ENCODE measurements at places on chromosomes 11 and 22. TPM values are rescaled to one million over a fixed set of nuclear protein-coding genes. Genes with fewer than 3 reads are reported as not detected.
A peak's percentile ranks its signal among the peaks of the same experiment; 100 is the strongest.

- no peak overlapping the region for H3K27ac ChIP-seq
- peaks cover 35% of the 10 kb centered on the region for H3K4me1 ChIP-seq
- DNase-seq: no peak
- H3K4me3 ChIP-seq: no peak overlapping the region
- no peaks in the 10 kb centered on the region for H3K27me3 ChIP-seq
Measured at GRCh38 chr11:12765428-12765827, 91.2 kb downstream of the TEAD1 start.

DNA sequence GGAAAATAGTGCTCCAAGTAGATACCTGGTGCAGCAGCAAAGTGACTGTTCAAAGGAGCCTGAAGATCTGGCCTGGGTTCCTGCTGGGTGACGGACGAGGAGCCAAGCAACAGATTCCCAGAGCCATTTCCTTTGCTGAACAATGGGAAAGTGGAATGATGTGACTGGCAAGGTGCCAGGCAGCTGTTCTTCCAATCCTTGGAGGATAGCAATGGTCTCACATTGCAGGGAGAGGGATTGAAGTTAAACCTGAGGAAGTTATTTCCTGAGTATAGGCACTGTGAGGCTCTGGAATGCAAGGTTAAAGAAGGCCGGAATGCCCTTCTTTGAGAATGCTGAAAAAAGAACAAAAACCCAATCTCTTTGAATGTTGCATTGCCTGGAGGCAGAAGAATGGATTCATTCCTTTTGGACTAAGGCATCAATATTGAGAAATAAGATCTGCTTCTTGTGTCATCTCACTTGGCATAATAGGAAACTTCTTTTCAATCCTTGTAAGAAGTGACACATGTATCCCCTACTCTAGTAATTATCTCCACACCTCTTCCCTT, 223.8 kb downstream of the BLID start:
- no peaks in the 10 kb centered on the region for H3K36me3 ChIP-seq
- H3K4me3 ChIP-seq: no peak overlapping the region
- DNase-seq: no peak
- H3K27ac ChIP-seq: no peak overlapping the region

- no peaks in the 10 kb centered on the region for H3K4me1 ChIP-seq
- DNase-seq: no peak
- H3K36me3 ChIP-seq: no peaks in the 10 kb centered on the region
- no peak overlapping the region for H3K4me3 ChIP-seq
Measured at GRCh38 chr11:27996066-27996465, 111.9 kb downstream of the KIF18A start.

DNA sequence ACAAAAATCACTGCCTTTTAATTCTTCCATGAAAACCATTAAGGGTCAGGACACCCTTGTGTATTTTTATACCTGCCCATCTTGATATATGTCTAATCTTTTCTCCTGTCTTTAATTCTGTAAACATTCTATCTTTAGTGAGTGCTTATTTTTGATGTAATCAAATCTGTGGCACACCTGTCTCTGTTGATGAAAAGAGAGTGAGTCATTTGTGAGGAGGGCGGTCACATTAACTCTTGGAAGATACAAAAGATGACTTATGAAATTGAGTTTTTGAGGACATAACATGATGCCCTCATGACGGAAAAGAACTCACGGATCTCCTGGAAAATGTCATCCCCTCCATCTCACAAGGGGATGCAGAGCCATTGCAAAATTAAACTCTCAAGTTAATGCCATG, 206.5 kb upstream of the PGR start:
- no peak for DNase-seq
- H3K36me3 ChIP-seq: no peaks in the 10 kb centered on the region
- H3K27me3 ChIP-seq: 0 out of 2 replicates have a peak, but pooled peaks cover 7% of the 10 kb centered on the region
- no peak overlapping the region for H3K27ac ChIP-seq

TMPRSS5 gene
- 0.71 TPM for total RNA-seq

HORMAD2 gene
- not detected for total RNA-seq

DNA sequence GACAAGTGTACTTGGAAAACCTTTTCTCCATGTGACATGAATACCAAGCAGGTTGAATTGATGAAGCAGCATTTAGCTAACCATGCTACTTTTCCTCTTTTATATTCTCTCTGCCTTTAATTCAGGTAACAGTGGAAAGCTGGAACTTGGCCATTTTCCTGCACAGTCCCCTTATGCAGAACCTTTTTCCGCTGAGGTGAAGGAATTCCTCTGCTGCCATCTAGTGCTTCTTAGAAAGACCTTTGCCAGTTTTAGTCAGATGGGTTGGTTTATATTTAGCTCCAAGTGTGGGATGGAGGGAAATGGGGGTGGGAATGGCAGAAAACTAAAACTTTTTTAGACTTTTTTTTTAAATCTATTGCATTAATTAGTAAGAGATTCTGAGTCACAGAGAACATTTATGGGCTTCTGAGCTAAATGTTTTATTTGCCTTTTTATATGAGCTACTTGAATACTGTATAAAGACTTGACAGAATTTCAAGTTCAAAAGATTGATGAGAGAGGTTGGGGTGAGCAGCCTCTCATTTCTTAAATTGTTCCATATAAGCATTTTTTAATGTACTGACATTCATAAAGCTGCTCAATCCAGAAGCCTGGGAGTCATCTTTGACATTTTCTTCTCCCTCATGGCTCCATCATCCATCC, 153.9 kb upstream of the ZC3H12C start:
- no peaks in the 10 kb centered on the region for H3K27me3 ChIP-seq
- H3K27ac ChIP-seq: no peak overlapping the region
- H3K36me3 ChIP-seq: no peaks in the 10 kb centered on the region
- DNase-seq: peak; percentile 85
- no peaks in the 10 kb centered on the region for H3K4me1 ChIP-seq
- H3K4me3 ChIP-seq: no peak overlapping the region

DNA sequence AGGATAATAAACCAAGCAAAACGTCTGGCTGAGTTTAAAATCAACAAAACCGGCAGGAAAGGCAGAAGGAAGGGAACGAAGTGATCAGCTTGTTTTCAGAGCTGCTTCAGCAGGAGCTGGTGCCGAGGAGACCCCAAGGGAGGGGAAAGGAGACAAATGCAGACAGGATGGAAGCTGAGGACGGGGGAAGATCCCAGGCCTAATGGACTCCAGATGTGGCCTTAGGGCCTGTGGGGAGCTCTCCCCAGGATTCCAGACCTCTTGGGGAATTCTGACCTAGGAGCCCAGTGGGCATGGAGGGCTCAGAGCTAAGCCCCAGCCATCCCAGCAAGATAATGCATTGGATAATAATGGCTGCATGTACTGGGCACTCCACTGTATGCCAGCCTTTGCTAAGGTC, 211.4 kb upstream of the NARS2 start:
- DNase-seq: no peak
- H3K27me3 ChIP-seq: peaks cover 36% of the 10 kb centered on the region
- no peaks in the 10 kb centered on the region for H3K36me3 ChIP-seq
- H3K27ac ChIP-seq: no peak overlapping the region

RAB36 gene
- 6.1 TPM for total RNA-seq

DNA sequence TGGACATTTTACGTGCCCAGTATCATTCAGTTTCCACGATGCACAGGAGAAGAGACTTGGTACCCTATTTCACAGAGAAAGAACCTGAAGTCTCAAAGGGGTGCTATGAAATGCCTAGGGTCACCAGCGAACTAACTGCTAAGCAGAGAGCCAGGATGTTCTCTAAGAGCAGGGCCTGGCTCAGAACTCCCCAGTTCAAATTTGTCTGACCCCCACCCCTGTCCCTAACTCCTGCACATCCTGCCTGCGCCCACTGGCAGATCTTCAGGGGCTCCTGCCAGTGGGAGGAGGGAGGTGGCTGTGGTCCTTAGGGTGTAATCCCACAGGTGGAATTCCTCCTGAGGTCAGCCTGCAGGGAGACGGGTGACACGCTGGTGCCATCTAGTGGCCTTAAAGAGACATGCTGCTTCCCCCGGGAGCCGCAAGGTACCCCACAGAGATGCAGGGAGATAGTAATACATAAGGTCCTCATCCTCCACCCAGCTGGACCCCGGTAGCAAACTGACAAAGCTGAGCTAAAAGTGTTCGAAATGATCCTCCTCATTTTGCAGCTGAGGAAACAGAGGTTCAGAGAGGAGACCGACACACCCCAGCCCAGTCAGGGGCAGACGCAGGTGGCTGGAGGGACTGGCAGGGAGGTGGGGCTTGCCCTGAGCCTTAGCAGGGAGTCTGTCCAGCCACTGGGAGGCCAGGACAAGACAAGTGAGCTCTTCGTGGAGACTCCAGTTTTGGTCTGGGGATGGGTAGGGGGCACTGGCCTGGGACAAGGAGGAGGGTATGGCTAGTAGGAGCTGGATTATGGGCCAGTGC, 34.1 kb downstream of the MB start:
- peaks cover 4% of the 10 kb centered on the region for H3K4me1 ChIP-seq
- no peaks in the 10 kb centered on the region for H3K36me3 ChIP-seq
- DNase-seq: peak; percentile 65
- no peak overlapping the region for H3K27ac ChIP-seq

- H3K27ac ChIP-seq: no peak overlapping the region
- H3K36me3 ChIP-seq: no peaks in the 10 kb centered on the region
- no peaks in the 10 kb centered on the region for H3K4me1 ChIP-seq
- DNase-seq: no peak
Measured at GRCh38 chr11:130554241-130555055, 106.0 kb downstream of the ADAMTS15 start.

- no peak for DNase-seq
- no peaks in the 10 kb centered on the region for H3K4me1 ChIP-seq
- H3K36me3 ChIP-seq: no peaks in the 10 kb centered on the region
- no peak overlapping the region for H3K27ac ChIP-seq
- H3K4me3 ChIP-seq: no peak overlapping the region
- no peaks in the 10 kb centered on the region for H3K27me3 ChIP-seq
Measured at GRCh38 chr11:27440090-27440489, 32.5 kb downstream of the LGR4 start.

OR2D2 gene
- total RNA-seq: 0.20 TPM

SAA1 gene
- 8.6 TPM for total RNA-seq

- no peaks in the 10 kb centered on the region for H3K27me3 ChIP-seq
- H3K36me3 ChIP-seq: no peaks in the 10 kb centered on the region
- DNase-seq: no peak
- no peak overlapping the region for H3K4me3 ChIP-seq
- H3K4me1 ChIP-seq: peaks cover 6% of the 10 kb centered on the region
Measured at GRCh38 chr11:6637871-6638270, 17.7 kb downstream of the DCHS1 start.

- H3K27ac ChIP-seq: no peak overlapping the region
- no peaks in the 10 kb centered on the region for H3K36me3 ChIP-seq
Measured at GRCh38 chr11:17369684-17370243, 18.2 kb downstream of the NCR3LG1 start.

- H3K27ac ChIP-seq: no peak overlapping the region
- no peak for DNase-seq
- H3K4me1 ChIP-seq: 0 out of 2 replicates have a peak, but pooled peaks cover 2% of the 10 kb centered on the region
- no peak overlapping the region for H3K4me3 ChIP-seq
- H3K36me3 ChIP-seq: no peaks in the 10 kb centered on the region
Measured at GRCh38 chr11:3137486-3138177, 27.5 kb downstream of the OSBPL5 start.

VSIG10L2 gene
- total RNA-seq: not detected

SOX10 gene
- not detected for total RNA-seq

- no peaks in the 10 kb centered on the region for H3K36me3 ChIP-seq
- H3K4me1 ChIP-seq: peaks cover 37% of the 10 kb centered on the region
- H3K4me3 ChIP-seq: peak overlapping the region; percentile 91
- H3K27ac ChIP-seq: peak overlapping the region; percentile 94
- H3K27me3 ChIP-seq: no peaks in the 10 kb centered on the region
- DNase-seq: no peak
Measured at GRCh38 chr11:122656631-122657101, 1.1 kb downstream of the UBASH3B start.

GRCh38 chr11:111372538-111372937, 6.5 kb downstream of the POU2AF1 start:
- no peak overlapping the region for H3K4me3 ChIP-seq
- 0 out of 2 replicates have a peak, but pooled peaks cover 8% of the 10 kb centered on the region for H3K27me3 ChIP-seq
- DNase-seq: no peak
- no peak overlapping the region for H3K27ac ChIP-seq
- peaks cover 3% of the 10 kb centered on the region for H3K4me1 ChIP-seq

- peaks cover 7% of the 10 kb centered on the region for H3K4me1 ChIP-seq
- H3K27me3 ChIP-seq: no peaks in the 10 kb centered on the region
- no peak for DNase-seq
Measured at GRCh38 chr11:66866511-66866986, 9.7 kb downstream of the LRFN4 start.

- H3K4me1 ChIP-seq: peaks cover 7% of the 10 kb centered on the region
- no peak overlapping the region for H3K4me3 ChIP-seq
- no peaks in the 10 kb centered on the region for H3K27me3 ChIP-seq
- DNase-seq: peak; percentile 85
- H3K27ac ChIP-seq: no peak overlapping the region
Measured at GRCh38 chr11:123083623-123084029, 21.7 kb upstream of the HSPA8 start.

OR56A1 gene
- total RNA-seq: not detected

DNA sequence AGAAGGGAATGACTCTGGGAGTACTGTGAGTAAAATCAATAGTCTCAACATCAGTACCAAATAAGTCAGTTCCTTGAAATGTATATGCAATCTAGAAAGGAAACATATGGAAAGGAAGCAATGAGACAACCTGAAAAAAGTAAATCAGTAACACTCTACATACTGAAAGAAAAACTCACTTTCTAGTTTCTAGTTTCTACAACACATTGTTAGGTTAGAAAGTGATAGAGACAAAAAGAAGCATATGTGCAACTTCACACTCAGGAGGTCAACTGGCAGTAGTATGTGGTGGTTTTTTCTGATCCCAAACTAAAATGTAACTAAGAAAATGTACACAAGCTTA, 156.5 kb upstream of the SOX6 start:
- H3K27ac ChIP-seq: no peak overlapping the region
- H3K4me1 ChIP-seq: no peaks in the 10 kb centered on the region
- no peaks in the 10 kb centered on the region for H3K36me3 ChIP-seq
- DNase-seq: no peak
- peaks cover 8% of the 10 kb centered on the region for H3K27me3 ChIP-seq
- H3K4me3 ChIP-seq: no peak overlapping the region

DEFB131B gene
- total RNA-seq: not detected

Measured in HCT116 (cell line).